ENCODE measurements at places on chromosomes 5 and 9. TPM values are rescaled to one million over a fixed set of nuclear protein-coding genes. Genes with fewer than 3 reads are reported as not detected.

GRCh38 chr9:128703616-128704355 lies 1.5 kb downstream of the PKN3 start:
- no peak overlapping the region for H3K27ac ChIP-seq
- no peaks in the 10 kb centered on the region for H3K4me1 ChIP-seq
- no peaks in the 10 kb centered on the region for H3K27me3 ChIP-seq
- H3K36me3 ChIP-seq: no peaks in the 10 kb centered on the region
- DNase-seq: peak; percentile 62
- peak overlapping the region; percentile 80 for H3K4me3 ChIP-seq

PPP3R2 gene
- total RNA-seq: not detected

GRCh38 chr5:154652746-154653417 lies 102.3 kb upstream of the LARP1 start:
- no peaks in the 10 kb centered on the region for H3K27me3 ChIP-seq
- no peak overlapping the region for H3K4me3 ChIP-seq

DNA sequence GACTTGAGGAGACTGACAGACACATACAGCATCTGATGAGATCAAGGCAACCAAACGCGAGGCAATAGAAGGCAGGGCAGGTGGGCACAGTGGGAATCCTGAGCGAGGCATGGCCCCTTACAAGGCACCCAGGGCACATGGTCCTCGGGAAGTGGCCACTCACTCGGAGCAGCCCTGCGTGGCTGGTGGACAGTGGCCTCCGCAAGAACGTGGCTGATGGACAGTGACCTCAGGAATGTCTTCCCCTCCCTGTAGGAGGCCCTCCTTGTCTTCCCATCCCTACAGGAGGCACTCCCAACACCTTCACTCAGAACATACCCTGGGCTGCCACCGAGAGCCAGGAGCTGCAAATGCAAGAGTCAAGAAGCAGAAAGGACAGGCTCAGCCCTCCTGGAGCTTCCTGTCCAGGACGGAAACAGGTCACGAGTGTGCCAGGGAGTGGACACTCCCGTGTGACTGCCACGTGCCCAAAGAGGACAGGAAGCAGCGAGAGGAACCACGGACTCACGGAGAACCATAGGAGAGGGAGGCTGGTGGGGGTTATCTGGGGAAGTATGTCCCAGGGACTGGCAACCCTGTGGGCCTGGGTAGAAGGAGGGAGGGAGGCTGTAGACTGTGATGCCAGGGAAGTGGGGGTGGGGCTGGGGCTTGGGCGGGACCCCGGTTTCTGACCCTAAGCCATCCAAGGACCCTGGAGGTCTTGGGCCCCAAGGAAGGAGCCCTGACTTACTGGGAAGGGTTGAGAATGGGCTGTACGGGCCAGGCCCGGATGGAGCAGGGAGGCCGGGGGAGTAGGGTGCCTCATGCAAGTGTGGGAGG lies 321.9 kb upstream of the IRX4 start:
- H3K27me3 ChIP-seq: no peaks in the 10 kb centered on the region
- H3K27ac ChIP-seq: no peak overlapping the region
- no peaks in the 10 kb centered on the region for H3K4me1 ChIP-seq
- no peak for DNase-seq

NSG2 gene
- not detected for total RNA-seq

GRCh38 chr5:177511796-177512675 lies 2.4 kb upstream of the DOK3 start:
- H3K4me1 ChIP-seq: peaks cover 8% of the 10 kb centered on the region
- H3K4me3 ChIP-seq: no peak overlapping the region
- H3K27me3 ChIP-seq: no peaks in the 10 kb centered on the region
- peaks cover 45% of the 10 kb centered on the region for H3K36me3 ChIP-seq
- peak; percentile 50 for DNase-seq

DNA sequence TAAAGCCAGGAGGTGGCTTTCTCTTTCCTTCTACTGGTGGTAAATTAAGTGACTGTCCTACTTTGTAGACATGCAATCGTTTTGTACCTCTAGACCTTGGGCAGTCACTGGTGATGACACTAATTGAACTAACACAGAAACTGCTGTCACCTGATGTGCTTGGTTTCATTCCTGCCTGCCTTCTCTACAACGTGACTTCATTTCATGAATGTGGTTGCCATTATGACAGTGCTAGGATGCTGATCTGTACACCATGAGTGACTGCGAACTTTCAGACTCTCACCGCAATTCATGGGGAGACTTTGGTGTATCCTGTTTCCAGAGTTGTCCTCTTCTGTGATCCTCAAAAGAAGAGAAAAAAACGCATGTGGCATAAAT lies 47.5 kb downstream of the UBE2QL1 start:
- DNase-seq: no peak
- H3K36me3 ChIP-seq: no peaks in the 10 kb centered on the region
- H3K27ac ChIP-seq: no peak overlapping the region
- H3K27me3 ChIP-seq: no peaks in the 10 kb centered on the region

- H3K4me1 ChIP-seq: no peaks in the 10 kb centered on the region
- no peak within 1 kb of the TSS for H3K27ac ChIP-seq
- H3K27me3 ChIP-seq: no peaks in the 10 kb centered on the region
- H3K36me3 ChIP-seq: no peaks in the 10 kb centered on the region
Observed at GRCh38 chr5:141958113-141958512, at the start of gene PCDH12. Gene PCDH12, minus strand, starts transcription at chr5:141958202. Its CDS starts 351 bp downstream, at chr5:141957851.

DNA sequence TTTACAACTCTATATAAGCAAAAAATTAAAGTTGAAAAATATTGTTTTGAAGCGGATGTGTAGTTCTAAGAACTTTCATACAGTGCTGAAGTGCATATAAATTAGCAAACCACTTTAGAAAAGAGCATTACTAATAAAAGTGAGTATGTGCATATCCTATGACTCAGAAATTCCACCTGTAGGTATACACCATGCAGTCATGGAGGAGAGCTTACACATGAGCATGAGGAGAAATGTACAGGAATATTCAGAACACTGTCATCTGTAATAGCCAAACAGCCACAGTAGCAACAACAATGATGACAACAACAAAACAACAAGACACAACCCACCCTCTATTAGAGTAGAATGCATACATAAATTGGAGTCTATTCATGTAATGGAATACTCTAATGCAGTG lies 138.2 kb upstream of the ARRDC3 start:
- H3K27ac ChIP-seq: no peak overlapping the region
- H3K4me3 ChIP-seq: no peak overlapping the region
- no peak for DNase-seq
- no peaks in the 10 kb centered on the region for H3K36me3 ChIP-seq
- no peaks in the 10 kb centered on the region for H3K27me3 ChIP-seq

DNA sequence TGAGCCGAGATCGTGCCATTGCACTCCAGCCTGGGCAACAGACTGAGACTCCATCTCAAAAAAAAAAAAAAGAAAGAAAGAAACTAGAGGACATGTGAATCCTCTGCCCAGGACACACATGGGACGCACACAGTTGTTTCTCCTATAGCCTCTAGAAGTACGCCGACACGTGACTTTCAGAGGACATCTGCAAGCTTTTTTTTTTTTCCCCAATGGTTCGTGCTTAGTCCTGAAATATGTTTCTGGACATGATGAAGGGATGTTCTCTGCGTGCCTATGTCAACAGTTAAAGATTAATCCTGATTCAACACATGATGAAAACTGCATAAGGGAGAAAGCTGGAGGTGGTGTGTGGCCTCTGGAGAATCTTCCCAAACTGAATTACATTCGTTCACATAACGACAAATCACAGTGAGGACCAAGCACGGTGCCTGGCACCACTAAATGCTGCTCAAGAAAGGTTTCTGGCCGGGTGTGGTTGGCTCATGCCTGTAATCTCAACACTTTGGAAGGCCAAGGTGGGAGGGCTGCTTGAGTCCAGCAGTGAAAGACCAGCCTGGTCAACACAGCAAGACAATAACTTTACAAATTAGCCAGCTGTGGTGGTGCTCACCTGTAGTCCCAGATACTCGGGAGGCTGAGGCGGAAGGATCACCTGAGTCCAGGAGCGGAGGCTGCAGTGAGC lies 9.8 kb downstream of the COL23A1 start:
- H3K27ac ChIP-seq: no peak overlapping the region
- DNase-seq: no peak
- H3K4me1 ChIP-seq: no peaks in the 10 kb centered on the region
- H3K27me3 ChIP-seq: peaks cover 4% of the 10 kb centered on the region
- no peaks in the 10 kb centered on the region for H3K36me3 ChIP-seq
